ENCODE measurements at places on chromosomes 13 and 19.

DNA sequence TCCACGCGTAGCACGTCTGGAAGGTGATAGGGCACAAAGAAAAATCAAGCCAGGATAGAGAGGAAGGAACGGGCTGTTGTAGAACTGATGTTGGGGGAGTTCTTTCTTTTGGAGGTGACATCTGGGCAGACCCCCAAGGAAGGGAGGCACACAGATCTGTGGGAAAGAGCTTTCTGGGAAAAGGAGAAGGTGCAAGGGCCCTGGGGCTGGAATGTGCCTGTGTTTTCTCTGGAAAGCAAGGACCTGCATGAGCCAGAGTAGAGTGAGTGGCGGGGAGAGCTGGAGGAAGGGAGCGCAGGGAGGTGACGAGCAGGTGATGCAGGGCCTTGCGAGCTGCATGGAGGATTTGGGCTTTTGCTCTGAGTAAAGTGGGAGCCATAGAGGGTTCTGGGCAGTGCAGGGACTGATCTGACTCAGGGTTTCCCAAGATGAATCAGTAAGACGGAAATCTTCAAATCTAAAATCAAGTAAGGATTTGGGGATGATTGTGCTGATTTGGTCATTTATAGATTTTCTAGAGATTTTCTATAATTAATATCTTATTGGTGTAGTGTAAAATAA is 30.8 kb downstream of the SMARCA4 start:
- no peak for DNase-seq

DNA sequence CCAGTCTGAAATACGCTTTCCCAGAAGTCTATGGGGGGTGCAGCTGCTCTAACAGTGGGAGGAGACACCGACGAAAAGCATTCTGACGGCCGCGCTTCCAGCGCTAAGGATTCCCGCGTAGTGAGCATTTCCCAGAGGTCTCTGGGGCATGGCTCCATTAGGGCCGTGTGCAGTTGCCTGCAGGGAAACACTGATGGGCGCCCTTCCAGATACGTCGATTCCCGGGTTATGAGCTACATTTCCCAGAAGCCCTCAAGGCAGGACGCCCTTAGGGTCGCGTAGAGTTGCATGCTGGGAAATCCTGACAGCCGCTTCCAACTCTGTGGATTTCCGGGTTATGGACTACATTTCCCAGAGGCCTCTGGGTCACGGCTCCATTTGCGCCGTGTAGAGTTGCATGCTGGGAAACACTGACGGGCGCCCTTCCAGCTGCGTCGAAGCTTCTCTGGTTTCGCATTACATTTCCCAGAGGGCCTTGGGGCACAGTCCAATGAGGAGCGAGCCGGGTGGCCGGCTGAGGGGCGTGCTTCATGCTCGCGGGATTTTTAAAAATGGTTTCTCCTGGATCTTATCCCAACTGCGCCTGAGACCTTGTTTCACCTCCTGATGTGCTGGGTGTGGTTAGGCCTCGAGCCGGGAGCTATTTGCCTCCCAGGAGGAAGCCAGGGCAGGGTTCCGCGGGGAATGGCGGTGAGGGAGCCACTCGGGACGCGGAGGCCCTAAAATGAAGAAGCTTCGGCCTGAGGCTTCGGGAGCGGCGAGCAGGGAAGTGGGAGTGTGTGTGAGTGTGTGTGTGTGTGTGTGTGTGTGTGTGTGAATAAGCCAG is 17.2 kb upstream of the ZNF331 start:
- DNase-seq = peak; percentile 90

DNA sequence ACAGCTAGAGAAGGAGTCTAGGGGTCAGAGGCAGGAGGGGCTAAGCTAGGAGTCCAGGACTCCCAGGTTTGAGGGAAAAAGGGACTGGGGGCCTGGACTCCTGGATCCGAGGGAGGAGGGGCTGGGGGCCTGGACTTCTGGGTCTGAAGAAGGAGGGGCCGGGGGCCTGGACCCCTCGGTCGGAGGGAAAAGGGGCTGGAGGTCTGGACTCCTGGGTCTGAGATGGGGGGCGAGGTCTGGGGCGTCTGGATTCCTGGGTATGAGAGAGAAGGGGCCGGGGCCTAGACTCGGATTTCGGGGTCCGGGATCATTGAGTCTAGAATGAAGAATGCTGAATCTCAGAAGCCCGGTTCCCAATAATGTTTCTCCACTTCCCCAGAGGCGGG is 18.5 kb downstream of the BRSK1 start:
- no peak for DNase-seq

DNA sequence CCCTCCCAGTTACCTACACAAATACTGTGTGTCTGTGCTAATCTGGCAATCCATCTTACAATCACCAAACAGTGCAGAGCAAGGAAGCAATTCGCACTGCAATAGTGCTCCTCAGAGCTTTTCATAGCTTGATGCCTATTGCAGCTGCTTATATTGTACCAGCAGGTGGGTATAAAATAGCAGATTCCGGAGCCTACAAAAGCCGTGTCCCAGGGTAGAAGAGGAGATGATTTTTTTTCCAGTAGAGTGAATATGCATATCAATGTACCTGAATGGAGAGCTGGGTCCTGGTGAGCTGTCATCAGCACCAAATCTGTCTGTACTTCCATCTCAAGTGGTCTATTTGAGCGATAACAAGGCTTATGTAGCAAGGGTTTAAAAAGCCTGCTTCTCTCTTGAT is 668.4 kb downstream of the DIAPH3 start:
- no peak for DNase-seq

- DNase-seq = no peak
Measured at GRCh38 chr13:93767180-93767916, 540.7 kb downstream of the GPC6 start.

GRCh38 chr19:1001538-1002166 is 1.4 kb downstream of the GRIN3B start:
- DNase-seq = peak; percentile 91

GRCh38 chr13:108020027-108020426 is 195.3 kb downstream of the LIG4 start:
- DNase-seq = no peak

DNA sequence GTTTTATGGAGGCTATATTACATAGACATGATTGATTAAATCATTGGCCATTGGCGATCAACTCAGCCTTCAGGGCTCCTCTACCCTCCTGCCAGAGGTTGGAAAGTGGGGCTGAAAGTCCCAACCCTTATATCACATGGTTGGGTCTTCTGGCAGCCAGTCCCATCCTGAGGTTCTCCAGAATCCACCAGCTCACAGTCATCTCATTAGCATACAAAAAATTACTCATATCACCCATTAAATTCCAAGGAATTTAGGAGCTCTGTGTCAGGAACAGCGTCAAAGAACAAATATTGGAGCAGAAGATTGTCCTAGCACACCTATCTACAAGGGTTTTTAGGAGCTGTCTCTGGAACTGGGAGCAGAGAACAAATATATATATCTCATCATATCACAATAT is 39.4 kb upstream of the FARP1 start:
- DNase-seq = no peak

- no peak for DNase-seq
Measured at GRCh38 chr13:26941345-26942174, 181.0 kb upstream of the GPR12 start.

DNA sequence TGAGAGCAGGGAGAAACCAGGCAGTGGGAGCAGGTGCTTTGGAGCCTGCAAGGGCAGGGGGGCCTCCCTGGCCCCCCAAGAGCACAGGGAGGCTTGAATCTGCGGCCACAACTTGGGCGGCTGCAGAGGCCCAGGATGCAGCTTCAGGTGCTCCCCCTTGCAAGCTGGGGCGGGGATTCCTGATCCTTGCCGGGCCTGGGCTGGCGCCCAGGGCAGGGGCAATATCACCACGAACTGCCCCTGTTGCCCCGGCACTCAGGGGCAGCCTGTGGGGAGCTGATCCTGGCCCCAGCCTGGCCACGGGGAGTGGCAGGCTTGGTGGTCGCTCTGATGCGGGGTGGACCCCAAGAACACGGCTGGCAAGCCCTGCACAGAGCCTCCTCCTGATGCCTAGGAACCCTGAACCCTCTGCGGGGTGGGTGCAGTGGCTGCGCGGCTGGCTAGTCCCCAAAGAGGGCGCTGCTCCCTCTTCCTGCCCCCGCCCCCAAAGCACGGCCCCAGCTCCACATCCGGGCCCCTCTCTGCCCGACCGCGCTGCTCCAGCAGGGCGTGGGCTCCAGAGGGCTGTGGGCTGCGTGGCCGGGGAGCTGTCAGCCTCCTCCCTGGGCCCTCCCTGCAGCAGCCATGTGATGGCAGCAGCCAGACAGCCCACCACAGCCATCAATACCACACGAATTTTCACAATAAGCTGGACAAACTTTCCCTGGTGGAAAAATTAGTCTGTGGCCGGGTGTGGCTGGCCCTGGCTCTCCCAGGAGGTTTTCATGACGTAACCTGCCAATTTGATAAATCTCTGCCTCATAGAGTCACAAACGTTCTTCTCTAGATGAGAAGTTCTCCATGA is 21.0 kb downstream of the TNFSF9 start:
- DNase-seq = peak; percentile 81

GRCh38 chr19:41848666-41849065 is 3.8 kb downstream of the DMRTC2 start:
- DNase-seq = no peak

DNA sequence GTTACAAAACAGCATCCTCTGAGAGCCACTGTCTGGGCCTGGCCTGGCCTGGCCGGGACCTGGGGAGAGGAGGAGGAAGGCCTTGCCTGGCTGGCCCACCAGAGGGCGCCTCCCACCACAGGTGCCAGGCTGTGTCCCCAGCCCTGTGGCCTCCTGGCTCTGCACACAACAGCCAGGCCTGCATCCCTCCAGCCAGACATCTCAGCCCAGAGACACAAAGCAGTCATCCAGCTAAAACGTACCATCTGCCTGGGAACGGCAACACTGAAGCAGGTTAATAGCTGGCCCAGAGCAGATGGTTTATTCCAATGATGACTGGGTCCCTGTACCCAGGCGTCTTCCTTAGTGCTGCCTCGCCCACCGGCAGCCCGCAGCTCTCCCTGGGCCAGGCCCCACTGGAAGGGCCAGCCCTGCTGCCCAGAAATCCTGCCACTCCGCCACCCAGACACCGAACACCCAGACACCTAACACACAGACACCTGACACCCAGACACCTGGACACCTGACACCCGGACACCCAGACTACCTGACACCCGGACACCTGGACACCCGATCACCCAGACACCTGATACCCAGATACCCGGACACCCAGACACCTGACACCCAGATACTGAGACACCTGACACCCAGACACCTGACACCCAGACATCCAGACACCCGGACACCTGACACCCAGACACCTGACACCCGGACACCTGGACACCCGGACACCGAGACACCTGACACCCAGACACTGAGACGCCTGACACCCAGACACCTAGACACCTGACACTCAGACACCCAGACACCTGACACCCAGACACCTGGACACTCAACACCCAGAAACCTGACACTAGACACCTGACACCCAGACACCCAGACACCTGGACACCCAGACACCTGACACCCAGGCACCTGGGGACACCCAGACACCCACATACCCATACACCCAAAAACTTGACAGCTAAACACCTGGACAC is 20.1 kb downstream of the C19orf12 start:
- DNase-seq = peak; percentile 93

- DNase-seq = no peak
Measured at GRCh38 chr13:50228527-50228926, 213.3 kb downstream of the KCNRG start.

DNA sequence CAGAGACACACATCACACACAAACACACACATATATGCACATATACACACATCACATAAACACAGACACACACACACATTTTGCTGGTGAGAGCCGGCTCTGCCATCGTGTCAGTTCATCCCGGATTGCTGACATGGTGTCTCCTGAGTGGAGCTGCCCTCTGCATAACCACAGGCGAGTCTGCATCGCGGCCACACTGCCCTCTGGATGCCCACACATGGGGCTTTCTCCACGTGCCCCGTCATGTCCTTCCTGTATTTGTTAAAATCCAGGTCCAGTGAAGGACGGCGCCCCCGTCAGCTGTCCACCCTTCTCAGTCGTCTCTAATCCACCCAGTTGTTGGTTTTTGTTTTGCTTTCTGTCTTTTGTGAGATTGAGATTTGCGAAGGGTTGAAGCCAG is 52.6 kb upstream of the F7 start:
- DNase-seq = no peak

DNA sequence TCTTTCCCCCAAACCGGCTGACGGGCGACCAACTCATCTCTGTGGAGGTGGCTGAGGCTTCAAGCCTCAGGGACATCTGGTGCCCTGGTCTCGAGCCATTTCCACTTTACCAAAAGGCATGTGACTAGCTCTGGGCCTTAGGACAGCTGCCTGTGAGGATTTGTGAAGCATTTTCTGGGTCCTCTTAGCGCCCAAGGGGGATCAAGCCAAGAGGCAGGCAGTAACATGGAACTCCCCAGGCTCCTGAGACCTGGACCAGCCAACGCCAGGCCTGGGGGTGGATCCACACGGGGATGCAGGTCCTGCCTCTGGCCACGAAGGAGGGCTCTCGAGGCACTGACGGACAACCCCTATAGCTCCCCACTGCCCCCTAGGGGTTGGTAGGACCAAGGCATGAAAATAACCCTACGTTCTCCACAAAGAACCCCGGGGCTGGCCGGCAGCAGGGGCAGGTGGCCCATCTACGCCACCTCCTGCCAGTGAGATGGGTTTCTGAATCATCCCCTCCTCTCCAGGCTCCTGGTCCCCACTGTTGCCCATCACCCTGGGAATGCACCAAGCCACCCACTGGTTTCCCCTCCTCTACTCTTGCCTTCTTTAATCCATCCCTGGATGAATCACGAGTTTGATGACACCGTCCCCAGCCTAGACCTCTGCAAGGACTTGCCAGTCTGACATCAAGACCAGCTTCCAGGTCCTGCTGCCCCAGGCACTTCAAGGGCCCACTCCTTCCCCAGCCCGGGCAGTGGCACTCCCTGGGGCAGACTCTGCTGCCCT is 7.0 kb upstream of the MYDGF start:
- DNase-seq = peak; percentile 62

- DNase-seq = no peak
Measured at GRCh38 chr13:53144826-53145225, 116.2 kb downstream of the OLFM4 start.

DNA sequence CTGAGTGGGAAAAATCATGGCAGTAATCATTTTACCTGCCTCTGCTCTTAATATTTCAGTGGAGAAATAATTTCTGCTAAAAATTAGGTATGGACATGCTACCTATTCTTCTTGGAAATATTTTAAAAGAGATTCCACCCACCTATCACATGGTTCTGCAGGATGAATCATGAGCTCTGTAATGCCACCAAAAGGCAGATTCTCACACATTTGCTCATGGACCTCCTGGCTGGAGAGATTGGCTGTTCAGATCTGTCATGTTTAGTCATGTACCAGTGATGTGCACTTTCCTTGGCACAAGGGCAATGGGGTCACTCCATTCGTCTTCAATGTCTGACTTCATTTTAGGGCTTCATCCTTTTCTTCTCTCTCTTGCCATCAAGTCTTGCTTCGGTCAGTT is 101.8 kb upstream of the MBNL2 start:
- no peak for DNase-seq

- no peak for DNase-seq
Measured at GRCh38 chr13:83815598-83815997, 66.7 kb downstream of the SLITRK1 start.

- no peak for DNase-seq
Measured at GRCh38 chr19:14992780-14993179, 13.1 kb upstream of the SLC1A6 start.
